ENCODE measurements at places on chromosomes 3 and 15.

DNA sequence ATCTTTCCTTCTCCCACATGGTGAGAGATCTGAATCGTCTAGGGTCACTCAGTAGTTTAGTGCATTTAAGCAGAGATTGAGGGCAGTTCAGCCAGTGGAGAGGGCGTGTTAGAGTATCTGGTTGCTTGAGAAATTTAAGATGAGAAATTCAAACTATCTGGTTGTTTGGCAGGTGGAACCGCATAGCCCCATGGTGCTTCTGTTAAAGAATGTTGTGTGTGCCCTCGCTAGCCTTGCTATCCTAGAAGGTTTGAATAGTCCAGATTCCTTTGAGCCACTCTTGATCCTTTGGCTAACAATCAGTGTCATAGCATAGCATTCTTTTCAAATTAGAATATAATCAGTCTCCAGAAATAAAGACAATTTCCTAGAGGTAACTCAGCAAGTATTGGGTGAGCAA lies 32.1 kb downstream of the ABHD17C start:
- no peak for DNase-seq

GRCh38 chr3:4426261-4426781 lies 40.7 kb downstream of the SUMF1 start:
- no peak for DNase-seq

GRCh38 chr15:67551207-67551743 lies 8.8 kb downstream of the MAP2K5 start:
- DNase-seq, result no peak

DNA sequence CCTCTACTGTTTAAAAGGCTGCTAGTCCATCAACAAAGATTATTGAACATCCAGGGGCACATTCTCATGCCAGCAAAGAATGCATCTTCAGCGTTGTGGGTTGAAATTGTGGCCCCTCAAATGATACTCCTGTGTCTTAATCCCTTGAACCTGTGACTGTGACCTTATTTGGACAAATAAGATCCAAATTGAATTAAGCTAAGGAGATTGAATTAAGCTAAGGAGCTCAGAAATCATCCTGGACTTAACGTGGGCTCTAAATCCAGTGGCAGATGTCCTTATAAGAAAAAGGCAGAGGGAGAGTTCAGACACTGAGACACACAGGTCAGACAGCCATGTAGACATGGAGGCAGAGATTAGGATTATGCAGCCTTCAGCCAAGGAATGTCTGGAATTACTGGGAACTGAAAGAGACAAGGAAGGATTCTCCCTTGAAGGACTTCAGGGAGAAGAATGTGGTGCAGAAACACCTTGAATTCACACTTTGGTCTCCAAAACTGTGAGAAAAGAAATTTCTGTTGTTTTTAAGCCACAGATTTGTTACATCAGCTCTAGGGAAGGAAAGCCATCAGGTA lies 57.3 kb upstream of the SLC24A5 start:
- no peak for DNase-seq

GRCh38 chr3:43515208-43515917 lies 106.4 kb downstream of the ANO10 start:
- DNase-seq, result no peak

DNA sequence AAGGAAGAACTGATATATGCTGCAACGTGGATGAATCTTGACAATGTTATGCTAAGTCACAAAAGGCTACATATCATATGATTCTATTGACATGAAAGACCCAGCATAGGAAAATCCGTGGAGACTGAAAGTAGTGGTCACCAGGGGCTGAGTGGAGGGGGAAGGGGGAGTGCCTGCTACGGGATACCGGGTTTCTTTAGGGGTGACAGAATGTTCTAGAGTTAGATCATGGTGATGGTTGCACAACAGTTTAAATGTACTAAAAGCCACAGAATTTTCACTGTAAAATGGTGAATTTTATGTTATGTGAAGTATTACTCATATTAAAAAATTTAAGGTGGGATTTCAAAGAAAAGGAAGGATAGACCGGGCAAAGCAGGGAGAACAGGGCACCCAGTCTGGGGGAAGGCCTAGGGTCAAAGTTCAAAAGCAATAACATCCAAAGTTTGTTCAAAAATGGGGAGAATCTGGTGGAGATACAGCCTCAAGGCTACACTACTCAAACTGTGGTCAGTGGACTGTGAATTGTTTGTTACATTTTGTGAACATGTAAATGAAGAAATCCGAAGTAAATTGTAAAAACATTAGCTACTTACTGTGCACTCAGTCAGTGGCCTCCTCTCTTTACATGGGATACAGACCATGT lies 74.2 kb upstream of the FNDC3B start:
- no peak for DNase-seq

DNA sequence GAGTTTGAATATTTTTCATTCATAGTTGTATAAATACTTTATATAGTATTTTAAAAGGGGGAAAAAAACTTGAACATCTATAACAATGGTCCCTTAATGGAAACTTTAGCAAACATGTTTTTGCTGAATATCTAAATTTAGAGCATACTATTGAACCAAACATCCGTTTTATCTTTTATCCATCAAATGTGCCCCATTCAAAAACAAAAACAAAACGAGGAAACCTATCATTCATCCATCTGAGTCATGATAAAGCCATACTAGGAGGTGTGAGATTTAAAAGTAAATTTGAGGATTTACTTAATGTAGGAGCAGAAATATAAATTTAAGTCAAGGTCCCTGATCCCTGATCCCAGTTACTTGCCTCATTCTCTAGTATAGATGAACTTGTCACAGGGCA lies 463.6 kb upstream of the MDFIC2 start:
- no peak for DNase-seq

GRCh38 chr3:126996905-126997304 lies 14.0 kb downstream of the PLXNA1 start:
- no peak for DNase-seq

DNA sequence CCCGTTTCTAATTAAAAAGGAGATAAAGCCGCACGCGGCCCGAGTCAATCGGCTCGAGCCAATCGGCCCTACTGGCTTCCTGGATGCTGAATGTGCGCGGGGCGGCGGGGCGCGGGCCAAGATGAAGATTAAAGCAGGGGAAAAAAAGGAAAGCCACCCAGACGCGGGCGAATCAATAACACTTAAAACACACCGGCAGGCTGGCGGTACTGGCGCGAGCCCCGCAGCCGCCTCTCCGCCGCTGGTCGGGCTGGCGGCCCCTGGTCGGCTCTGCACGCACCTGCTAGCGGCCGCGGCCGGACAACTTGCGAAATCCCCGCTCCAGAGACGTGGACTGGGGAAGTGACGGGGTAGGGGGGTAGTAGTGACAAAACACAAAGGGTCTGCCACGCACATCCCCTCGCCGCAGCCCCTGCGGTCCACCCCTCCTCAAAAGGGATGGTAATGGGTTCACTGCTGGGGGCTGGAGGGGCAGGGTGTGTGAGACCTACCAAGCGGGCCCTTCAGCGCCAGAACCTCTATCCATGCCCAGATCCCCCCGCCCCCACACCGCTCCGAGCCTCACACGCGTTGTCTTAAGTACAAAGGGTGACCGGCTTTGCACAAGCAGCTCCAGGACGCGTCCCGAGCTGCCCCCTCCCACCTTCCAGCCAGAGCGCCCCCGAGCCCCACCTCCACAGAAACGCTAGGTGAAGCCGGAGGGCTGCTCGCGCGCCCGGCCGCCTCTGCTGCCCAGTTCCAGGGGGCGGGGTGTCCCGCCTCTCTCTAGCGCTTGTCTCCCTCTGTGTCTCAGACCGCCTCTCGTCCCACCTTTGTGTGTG lies 1.4 kb downstream of the WNT7A start:
- no peak for DNase-seq

GRCh38 chr3:85662462-85662861 lies 703.7 kb downstream of the CADM2 start:
- DNase-seq, result no peak
